Breast epithelium (tissue), 4 donors: ENCODE measurements at places on chromosomes 12 and 14. TPM values are rescaled to one million over a fixed set of nuclear protein-coding genes. Genes with fewer than 3 reads are reported as not detected.
A peak's percentile ranks its signal among the peaks of the same experiment; 100 is the strongest.

Gene GLT8D2
- total RNA-seq = 20.8 TPM

Gene WNT1
- not detected for total RNA-seq

Gene ASPG
- total RNA-seq = 0.15 TPM

Gene ASCL1
- not detected for total RNA-seq

Gene PRKD1
- 26.1 TPM for total RNA-seq

Gene KRT82
- total RNA-seq = not detected

DNA sequence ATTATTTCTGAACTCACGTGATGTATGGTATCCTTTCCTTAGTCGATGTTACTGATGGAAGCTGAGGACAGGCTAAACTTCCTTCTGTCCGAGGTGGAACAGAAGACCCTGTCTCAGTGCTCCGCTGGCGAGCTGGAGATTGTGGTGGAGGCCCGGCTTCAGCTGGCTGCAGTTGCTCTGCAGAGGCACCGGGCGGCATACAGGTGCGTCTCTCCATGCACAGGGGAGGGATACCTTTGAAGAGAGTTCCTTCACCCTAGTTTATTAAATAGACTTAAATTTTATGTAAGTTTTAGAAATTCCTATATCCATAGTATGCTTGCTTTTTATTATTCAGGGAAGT is 186.7 kb upstream of the NEDD1 start:
- H3K4me1 ChIP-seq = no peaks in the 10 kb centered on the region
- peak overlapping the region; percentile 34 for H3K4me3 ChIP-seq
- no peaks in the 10 kb centered on the region for H3K27me3 ChIP-seq
- no peaks in the 10 kb centered on the region for H3K36me3 ChIP-seq
- no peak for DNase-seq
- H3K27ac ChIP-seq = no peak overlapping the region

DNA sequence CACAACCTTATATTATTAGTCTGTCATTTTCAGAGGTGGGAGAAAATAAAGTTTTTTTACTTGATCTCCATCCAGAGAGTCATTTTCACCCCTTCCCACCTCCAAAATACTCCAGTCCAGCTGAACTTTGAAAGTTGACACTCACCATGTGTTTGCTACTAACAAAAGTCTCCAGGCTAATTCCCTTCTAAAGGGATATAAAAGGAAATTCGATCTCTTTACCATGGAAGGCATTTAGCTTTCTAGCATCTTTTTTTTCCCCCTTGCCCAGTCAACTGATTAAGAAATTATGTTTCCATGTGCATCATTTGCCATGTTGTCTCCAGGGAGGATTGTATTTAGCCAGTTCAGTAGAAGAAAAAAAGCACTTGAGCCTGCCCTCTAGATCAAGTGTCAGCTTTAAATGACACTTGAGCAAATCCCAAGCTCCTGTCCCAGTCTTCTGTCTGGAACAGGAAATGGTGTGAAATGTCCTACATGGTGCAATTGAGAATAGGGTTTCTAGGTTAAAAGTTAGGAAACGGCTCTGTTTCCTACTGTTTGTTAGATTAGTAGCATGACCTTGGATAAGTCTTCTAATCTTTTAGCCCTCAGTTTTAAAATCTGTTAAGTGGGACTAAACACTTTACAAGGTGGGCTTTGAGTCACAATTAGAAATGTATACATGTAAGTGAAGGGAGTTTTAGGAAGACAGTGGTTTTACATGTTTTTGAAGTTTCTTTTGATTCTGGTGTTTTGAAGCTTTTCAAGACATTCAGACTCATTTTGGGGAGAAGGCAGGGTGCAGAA is 67.2 kb downstream of the GNS start:
- DNase-seq = no peak
- H3K27me3 ChIP-seq = no peaks in the 10 kb centered on the region

GRCh38 chr12:17680220-17680619 is 409.8 kb downstream of the RERGL start:
- no peak for DNase-seq
- no peak overlapping the region for H3K4me3 ChIP-seq
- no peaks in the 10 kb centered on the region for H3K36me3 ChIP-seq
- H3K27me3 ChIP-seq = no peaks in the 10 kb centered on the region
- H3K4me1 ChIP-seq = no peaks in the 10 kb centered on the region

DNA sequence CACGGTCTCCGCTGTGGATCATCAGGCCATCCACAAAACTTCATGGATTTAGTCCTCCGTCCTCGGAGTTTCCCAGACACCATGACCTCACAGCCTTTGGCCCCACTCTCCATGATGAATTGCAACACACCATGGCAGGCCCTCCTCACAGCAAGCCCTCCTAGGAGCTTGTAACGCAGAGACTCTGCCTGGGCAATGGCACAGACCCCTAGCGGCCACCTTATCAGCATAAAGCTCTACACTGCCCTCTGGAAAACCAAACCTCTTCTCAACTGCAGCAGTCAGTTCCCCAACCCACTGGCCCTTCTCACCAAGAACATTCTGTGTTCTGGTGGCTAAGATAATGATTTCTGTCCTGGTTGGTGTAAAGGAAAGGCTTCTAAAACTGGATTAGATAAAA is 238.4 kb upstream of the USP15 start:
- H3K4me1 ChIP-seq = no peaks in the 10 kb centered on the region
- H3K27me3 ChIP-seq = no peaks in the 10 kb centered on the region
- DNase-seq = no peak
- no peak overlapping the region for H3K27ac ChIP-seq
- no peaks in the 10 kb centered on the region for H3K36me3 ChIP-seq

- no peaks in the 10 kb centered on the region for H3K36me3 ChIP-seq
- no peaks in the 10 kb centered on the region for H3K27me3 ChIP-seq
- no peaks in the 10 kb centered on the region for H3K4me1 ChIP-seq
- H3K27ac ChIP-seq = no peak overlapping the region
Measured at GRCh38 chr12:95424271-95424994, 49.5 kb upstream of the METAP2 start.

- H3K27me3 ChIP-seq = no peaks in the 10 kb centered on the region
- H3K36me3 ChIP-seq = no peaks in the 10 kb centered on the region
- no peaks in the 10 kb centered on the region for H3K4me1 ChIP-seq
- H3K27ac ChIP-seq = no peak overlapping the region
- H3K4me3 ChIP-seq = no peak overlapping the region
Measured at GRCh38 chr14:69135133-69135532, 17.8 kb downstream of the DCAF5 start.

- no peaks in the 10 kb centered on the region for H3K36me3 ChIP-seq
- H3K4me1 ChIP-seq = no peaks in the 10 kb centered on the region
- no peak for DNase-seq
- H3K4me3 ChIP-seq = no peak overlapping the region
- no peak overlapping the region for H3K27ac ChIP-seq
Measured at GRCh38 chr12:4962539-4963486, 53.1 kb downstream of the KCNA1 start.

DNA sequence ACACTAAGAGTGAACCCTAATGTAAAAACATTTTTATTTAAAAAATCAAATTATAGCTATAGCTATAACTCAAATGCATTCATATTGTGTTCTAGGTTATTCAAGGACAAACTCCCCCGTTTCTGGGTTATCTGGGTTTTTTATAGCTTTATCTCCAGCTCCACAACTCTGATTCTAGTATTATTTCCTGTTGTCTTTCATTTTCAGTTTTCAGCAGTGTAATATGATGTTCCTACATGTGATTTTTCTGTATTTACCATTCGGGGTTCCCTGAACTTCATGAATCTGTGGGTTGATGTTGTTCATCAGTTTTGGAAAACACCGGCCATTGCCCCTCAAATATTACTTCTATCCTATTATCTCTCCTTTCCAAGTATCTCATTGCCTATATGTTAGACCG is 221.9 kb upstream of the FOXN3 start:
- no peak overlapping the region for H3K27ac ChIP-seq
- no peak for DNase-seq
- H3K36me3 ChIP-seq = no peaks in the 10 kb centered on the region
- H3K27me3 ChIP-seq = no peaks in the 10 kb centered on the region

- no peak overlapping the region for H3K4me3 ChIP-seq
- no peaks in the 10 kb centered on the region for H3K4me1 ChIP-seq
- DNase-seq = no peak
- H3K27me3 ChIP-seq = no peaks in the 10 kb centered on the region
- H3K36me3 ChIP-seq = no peaks in the 10 kb centered on the region
Measured at GRCh38 chr12:76611533-76611932, 52.0 kb upstream of the OSBPL8 start.

DNA sequence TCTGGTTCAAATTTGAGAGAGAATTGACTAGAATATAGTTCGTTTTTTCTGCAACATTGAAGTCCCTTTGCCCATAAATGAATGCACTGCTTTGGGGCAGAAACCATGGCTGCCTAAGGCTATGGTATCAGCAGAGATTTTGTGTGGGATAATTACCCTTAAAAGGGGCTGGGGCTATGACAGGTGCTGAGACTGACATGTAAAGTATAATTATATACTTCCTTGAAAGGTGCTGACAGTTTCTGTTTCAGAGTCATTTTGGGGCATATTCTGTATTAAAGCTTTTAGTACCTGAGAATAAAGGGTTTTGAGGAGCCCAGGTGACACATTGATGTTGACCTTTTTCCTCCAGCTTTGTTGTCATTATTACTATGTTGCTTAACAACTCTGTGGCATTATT is 150.3 kb upstream of the PTPRQ start:
- no peaks in the 10 kb centered on the region for H3K27me3 ChIP-seq
- no peaks in the 10 kb centered on the region for H3K36me3 ChIP-seq
- no peak for DNase-seq
- no peaks in the 10 kb centered on the region for H3K4me1 ChIP-seq
- no peak overlapping the region for H3K4me3 ChIP-seq

GRCh38 chr14:21505012-21505553 is 6.1 kb downstream of the METTL3 start:
- H3K4me3 ChIP-seq = no peak overlapping the region
- no peaks in the 10 kb centered on the region for H3K4me1 ChIP-seq
- no peak for DNase-seq
- no peak overlapping the region for H3K27ac ChIP-seq
- H3K36me3 ChIP-seq = no peaks in the 10 kb centered on the region
- no peaks in the 10 kb centered on the region for H3K27me3 ChIP-seq

- no peaks in the 10 kb centered on the region for H3K27me3 ChIP-seq
- H3K4me1 ChIP-seq = no peaks in the 10 kb centered on the region
- DNase-seq = no peak
- H3K27ac ChIP-seq = peak overlapping the region; percentile 59
- H3K4me3 ChIP-seq = no peak overlapping the region
- H3K36me3 ChIP-seq = no peaks in the 10 kb centered on the region
Measured at GRCh38 chr14:49961270-49962222, 68.7 kb downstream of the ARF6 start.
